Spleen (tissue), 13 donors: ENCODE measurements at places on chromosomes 13 and 19. TPM values are rescaled to one million over a fixed set of nuclear protein-coding genes. Genes with fewer than 3 reads are reported as not detected.

DNA sequence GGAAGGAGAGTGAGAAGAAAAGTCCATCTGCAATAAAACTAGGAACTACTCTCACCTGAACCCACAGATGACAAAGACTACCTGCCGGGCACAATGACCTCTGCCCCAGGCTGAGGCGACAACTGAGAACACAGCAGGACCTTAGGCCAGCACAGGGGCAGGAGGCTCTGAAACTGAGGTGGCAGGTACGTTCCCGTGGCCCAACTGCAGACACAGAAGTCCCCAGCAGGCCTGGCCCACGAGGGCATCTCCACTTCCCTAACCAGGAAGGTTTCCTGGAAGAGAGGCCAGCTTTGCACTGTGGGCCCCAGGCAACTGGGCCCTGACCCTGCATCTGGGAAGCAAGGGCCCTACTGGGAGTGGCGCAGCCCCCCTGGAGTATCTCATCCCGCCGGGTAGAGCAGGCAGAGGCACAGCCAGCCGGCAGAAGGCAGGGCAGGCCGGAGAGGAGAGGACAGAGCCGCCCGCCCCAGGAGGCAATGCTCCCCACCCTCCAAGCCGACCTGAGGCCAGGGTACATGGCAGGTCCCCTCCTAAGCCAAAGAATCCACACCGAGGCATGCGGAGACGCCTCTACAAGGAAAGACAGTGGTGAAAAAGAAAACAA, 32.7 kb downstream of the STK24 start:
- H3K4me3 ChIP-seq: no peak overlapping the region
- DNase-seq: no peak
- no peaks in the 10 kb centered on the region for H3K27me3 ChIP-seq
- H3K4me1 ChIP-seq: peaks cover 47% of the 10 kb centered on the region
- no peaks in the 10 kb centered on the region for H3K36me3 ChIP-seq

DNA sequence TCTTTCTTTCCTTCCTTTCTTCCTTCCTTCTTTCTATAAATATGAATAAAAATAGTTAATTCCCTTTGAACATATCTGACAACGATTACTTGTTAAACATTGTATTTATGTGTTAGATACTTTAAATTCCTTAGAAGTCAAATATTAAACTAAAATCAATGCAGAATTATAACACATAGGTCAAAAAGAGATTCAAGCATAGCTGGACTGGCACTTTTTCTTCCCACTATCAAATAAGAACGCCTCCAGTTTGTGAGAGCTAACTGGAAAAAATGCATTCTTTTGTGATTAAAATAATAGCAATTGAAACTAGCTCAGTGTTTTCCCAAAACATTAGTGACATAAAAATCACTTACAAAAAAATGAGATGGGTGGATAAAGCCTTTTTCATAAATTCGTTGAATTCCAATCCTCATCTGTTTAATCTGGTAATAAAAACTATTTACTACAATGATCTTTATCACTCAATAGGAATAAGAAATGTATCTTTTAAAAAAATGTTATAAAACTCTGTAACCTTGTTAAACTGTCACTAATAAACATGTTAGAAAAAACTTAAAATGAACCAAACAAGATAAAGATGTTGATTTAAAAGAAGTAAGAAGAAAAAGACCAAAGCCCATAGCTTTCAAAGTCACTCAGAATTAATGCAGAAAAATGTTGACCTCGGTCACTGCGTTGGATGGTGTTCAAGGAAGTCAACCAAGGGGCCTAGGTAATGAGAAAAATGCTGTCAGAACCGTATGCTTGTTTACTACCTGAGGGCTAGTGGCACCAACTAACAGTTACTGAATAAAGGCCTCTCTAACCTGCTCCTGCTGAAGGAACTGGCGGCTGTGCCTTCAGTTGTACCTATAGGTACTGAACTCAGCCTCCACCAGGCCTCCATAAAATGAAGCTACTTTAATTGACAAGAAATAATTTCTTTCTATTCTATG, 1039.5 kb upstream of the SLC10A2 start:
- H3K4me1 ChIP-seq: no peaks in the 10 kb centered on the region
- no peak overlapping the region for H3K27ac ChIP-seq
- H3K27me3 ChIP-seq: no peaks in the 10 kb centered on the region
- no peaks in the 10 kb centered on the region for H3K36me3 ChIP-seq
- no peak overlapping the region for H3K4me3 ChIP-seq

DNA sequence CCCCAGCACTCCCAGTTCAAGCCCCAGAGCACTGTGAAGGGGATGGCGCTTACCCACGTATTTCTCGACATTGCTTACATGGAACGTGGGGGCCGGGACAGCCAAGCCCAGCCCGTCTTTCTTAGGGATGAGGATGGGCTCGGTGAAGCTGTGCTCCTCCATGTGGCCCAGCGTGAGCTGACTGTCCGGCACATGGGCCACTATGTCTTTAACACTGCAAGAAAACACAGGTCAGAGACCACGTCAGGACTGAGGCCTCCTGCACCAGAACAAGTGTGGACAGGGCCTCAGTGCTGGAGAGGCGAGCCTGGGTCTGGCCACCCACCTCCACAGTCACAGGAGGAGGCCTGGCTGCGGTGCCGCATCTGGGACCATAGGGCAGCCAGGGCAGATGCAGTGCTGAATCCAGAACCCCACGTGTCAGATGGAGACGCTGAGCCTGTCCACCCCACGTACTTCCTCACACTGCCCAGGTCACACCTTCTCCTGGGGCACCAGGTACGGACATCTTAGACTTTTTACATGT, 125.2 kb downstream of the TUBA3C start:
- no peak overlapping the region for H3K27ac ChIP-seq
- no peak for DNase-seq
- H3K4me3 ChIP-seq: no peak overlapping the region
- no peaks in the 10 kb centered on the region for H3K4me1 ChIP-seq
- no peaks in the 10 kb centered on the region for H3K27me3 ChIP-seq

DNA sequence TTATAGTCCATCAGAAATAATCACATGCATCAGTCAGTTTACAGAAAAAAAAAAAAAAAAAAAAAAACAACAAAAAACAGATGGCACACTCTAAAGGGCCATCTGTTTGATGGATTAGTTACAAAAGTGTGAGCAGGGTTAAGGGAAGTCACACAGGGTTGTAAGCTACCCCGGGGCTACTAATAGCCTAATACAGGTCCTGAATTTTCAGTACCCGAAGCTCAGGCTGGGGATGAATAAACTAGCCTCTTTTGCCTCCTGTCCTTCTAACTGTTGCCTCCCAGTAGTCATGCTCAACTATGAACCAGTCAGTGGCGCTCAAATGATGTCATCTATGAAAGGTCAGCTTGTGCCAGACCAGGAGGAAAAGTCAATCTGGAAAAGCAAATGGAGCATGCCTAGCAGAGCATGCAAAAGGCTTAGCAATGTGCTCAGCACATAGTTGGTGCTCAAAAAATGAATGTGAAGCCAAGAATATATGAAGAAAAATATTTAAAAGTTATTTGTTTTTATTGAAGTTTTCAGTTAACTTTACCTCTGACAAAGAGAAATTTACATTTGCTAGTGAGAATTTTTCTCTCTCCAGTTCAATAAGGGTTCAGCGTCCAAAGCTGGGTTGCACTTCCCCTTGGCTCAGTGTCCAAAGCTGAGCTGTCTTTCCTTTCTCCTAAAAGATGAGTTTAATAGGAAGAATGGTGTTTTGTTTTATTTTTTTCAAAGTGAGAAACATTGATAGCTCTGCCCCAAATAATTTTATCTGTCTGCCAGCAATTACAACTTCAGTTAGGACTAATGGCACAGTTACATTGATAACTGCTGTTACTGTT, 30.8 kb upstream of the LRCH1 start:
- H3K27ac ChIP-seq: peak overlapping the region; percentile 17
- DNase-seq: no peak
- H3K27me3 ChIP-seq: no peaks in the 10 kb centered on the region
- H3K4me3 ChIP-seq: no peak overlapping the region

GRCh38 chr13:27965740-27966640, 3.1 kb downstream of the CDX2 start:
- DNase-seq: no peak
- H3K4me1 ChIP-seq: peaks cover 50% of the 10 kb centered on the region
- H3K27me3 ChIP-seq: peaks cover 4% of the 10 kb centered on the region
- H3K27ac ChIP-seq: no peak overlapping the region
- no peak overlapping the region for H3K4me3 ChIP-seq

- DNase-seq: no peak
- no peaks in the 10 kb centered on the region for H3K36me3 ChIP-seq
- H3K27me3 ChIP-seq: peaks cover 36% of the 10 kb centered on the region
- H3K27ac ChIP-seq: no peak overlapping the region
- H3K4me1 ChIP-seq: no peaks in the 10 kb centered on the region
Observed at GRCh38 chr19:51070334-51071094, 5.6 kb upstream of the KLK13 start.

- H3K4me1 ChIP-seq: no peaks in the 10 kb centered on the region
- H3K4me3 ChIP-seq: no peak overlapping the region
- H3K27ac ChIP-seq: no peak overlapping the region
- no peaks in the 10 kb centered on the region for H3K36me3 ChIP-seq
Observed at GRCh38 chr13:95195146-95195545, 106.1 kb downstream of the ABCC4 start.

- no peaks in the 10 kb centered on the region for H3K36me3 ChIP-seq
- H3K4me1 ChIP-seq: no peaks in the 10 kb centered on the region
- no peak overlapping the region for H3K4me3 ChIP-seq
- H3K27me3 ChIP-seq: no peaks in the 10 kb centered on the region
Observed at GRCh38 chr13:100039740-100040139, 49.2 kb upstream of the PCCA start.

GRCh38 chr13:59700281-59700680, 463.4 kb downstream of the DIAPH3 start:
- H3K4me3 ChIP-seq: no peak overlapping the region
- DNase-seq: no peak
- no peak overlapping the region for H3K27ac ChIP-seq
- no peaks in the 10 kb centered on the region for H3K36me3 ChIP-seq

DNA sequence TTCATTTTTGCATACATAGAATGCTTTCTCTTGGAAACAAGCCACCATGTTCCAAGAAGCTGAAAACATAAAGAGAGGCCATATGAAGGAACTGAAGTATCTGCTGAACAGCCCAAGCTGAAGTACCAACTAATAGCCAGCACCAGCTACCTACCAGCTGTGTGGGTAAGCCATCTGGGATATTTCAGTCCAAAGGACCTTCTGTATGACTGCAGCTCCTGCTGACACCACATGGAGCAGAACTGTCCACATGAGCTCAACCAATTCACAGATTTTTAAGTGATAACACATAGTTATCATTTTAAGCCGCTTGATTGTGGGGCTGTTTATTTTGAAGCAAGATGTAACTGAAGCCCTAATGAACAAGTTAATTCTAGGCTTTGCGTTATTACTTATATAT, 621.1 kb upstream of the KLHL1 start:
- H3K27me3 ChIP-seq: no peaks in the 10 kb centered on the region
- no peak for DNase-seq
- no peaks in the 10 kb centered on the region for H3K4me1 ChIP-seq
- H3K4me3 ChIP-seq: no peak overlapping the region
- H3K27ac ChIP-seq: no peak overlapping the region

- no peak overlapping the region for H3K4me3 ChIP-seq
- no peaks in the 10 kb centered on the region for H3K36me3 ChIP-seq
- H3K4me1 ChIP-seq: no peaks in the 10 kb centered on the region
- no peak for DNase-seq
- no peak overlapping the region for H3K27ac ChIP-seq
Observed at GRCh38 chr19:28612275-28612769, 600.6 kb downstream of the UQCRFS1 start.

DNA sequence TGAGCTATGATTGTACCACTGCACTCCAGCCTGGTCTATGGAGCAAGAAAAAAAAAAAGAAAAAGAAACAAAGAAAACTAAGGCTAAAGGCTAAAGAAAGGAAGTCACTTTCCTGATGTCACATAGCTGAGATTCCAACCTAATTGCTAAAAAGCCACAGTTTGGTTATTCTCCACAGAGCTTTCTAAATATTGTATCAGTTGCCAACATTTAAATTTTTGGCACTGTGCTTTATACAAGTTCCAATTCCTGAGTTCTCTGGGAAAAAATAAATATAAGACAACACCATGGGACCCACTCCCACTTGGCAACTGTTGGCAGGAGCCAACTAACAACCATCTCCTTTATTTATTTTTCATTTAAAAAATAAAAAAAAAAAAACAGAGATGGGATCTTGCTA, 11.2 kb upstream of the LYPD3 start:
- H3K36me3 ChIP-seq: no peaks in the 10 kb centered on the region
- no peaks in the 10 kb centered on the region for H3K27me3 ChIP-seq

- peak; percentile 94 for DNase-seq
- H3K27me3 ChIP-seq: peaks cover 12% of the 10 kb centered on the region
- peaks cover 19% of the 10 kb centered on the region for H3K4me1 ChIP-seq
- H3K27ac ChIP-seq: peak overlapping the region; percentile 74
- H3K36me3 ChIP-seq: peaks cover 4% of the 10 kb centered on the region
Observed at GRCh38 chr19:18112989-18113478, 15.5 kb downstream of the MAST3 start.

DNA sequence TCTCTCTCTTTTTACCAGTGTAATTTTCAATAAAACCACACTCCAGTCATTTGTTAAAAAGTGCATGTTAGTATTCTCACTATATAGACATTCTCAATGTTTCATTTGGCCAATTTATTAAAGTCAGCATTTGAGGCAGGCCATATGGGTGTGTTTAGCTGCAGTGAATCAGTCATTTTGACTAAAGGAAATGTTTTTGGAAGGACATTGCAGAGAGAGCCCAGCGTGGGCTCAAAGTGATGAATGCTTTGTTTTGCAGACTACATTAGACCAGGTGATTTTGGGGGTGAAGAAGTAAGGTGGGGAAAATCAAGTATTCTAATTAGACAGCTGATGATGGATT, 116.7 kb downstream of the POSTN start:
- no peak for DNase-seq
- no peaks in the 10 kb centered on the region for H3K27me3 ChIP-seq
- H3K36me3 ChIP-seq: no peaks in the 10 kb centered on the region

DNA sequence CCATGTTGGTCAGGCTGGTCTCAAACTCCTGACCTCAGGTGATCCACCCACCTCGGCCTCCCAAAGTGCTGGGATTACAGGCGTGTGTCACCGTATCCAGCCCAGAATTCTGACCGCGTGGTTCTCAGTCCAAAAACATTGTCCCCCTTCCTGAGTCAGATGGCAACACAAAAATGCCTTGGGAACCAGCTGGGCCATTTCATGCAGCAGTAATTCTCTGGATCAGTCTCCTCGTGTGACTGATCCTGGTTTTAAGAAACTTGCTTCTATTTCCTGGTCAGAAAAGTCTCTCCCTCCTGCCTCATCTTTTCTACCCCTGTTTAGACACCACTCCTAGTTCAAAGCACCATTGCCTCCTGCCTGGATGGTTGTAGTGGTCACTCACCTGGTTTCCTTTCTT, 60.9 kb upstream of the USP29 start:
- no peaks in the 10 kb centered on the region for H3K36me3 ChIP-seq
- no peak overlapping the region for H3K4me3 ChIP-seq
- DNase-seq: no peak
- no peak overlapping the region for H3K27ac ChIP-seq
- H3K27me3 ChIP-seq: no peaks in the 10 kb centered on the region

- no peaks in the 10 kb centered on the region for H3K4me1 ChIP-seq
- no peaks in the 10 kb centered on the region for H3K36me3 ChIP-seq
- no peak for DNase-seq
Observed at GRCh38 chr19:3908266-3909054, 24.4 kb upstream of the NMRK2 start.

The ZNF563 gene
- 5.9 TPM for total RNA-seq

The ZIM2 gene
- total RNA-seq: not detected

The POSTN gene
- total RNA-seq: 0.34 TPM

The FSD1 gene
- 2.0 TPM for total RNA-seq

The SPTBN4 gene
- total RNA-seq: 0.66 TPM

The FCGBP gene
- total RNA-seq: 5.1 TPM

The AP2A1 gene
- total RNA-seq: 84.0 TPM

The ZSCAN1 gene
- total RNA-seq: not detected

The CPT1C gene
- total RNA-seq: 17.0 TPM

The STOML3 gene
- total RNA-seq: not detected

The ETV2 gene
- not detected for total RNA-seq

The SDHAF1 gene
- total RNA-seq: 15.8 TPM

The BST2 gene
- 172 TPM for total RNA-seq

The CYP4F12 gene
- total RNA-seq: 4.0 TPM

The NKPD1 gene
- 0.21 TPM for total RNA-seq

The KPTN gene
- 7.4 TPM for total RNA-seq

The SNRPD2 gene
- 122 TPM for total RNA-seq
